CD4-positive, alpha-beta T cell treated with Interleukin-6 for 4 hours (primary cell): ENCODE measurements at places on chromosomes 3 and 15.

- DNase-seq = no peak
Observed at GRCh38 chr3:126666658-126667528, 12.0 kb upstream of the TXNRD3 start.

- DNase-seq = no peak
Observed at GRCh38 chr15:55226127-55226526, 29.4 kb upstream of the RSL24D1 start.

DNA sequence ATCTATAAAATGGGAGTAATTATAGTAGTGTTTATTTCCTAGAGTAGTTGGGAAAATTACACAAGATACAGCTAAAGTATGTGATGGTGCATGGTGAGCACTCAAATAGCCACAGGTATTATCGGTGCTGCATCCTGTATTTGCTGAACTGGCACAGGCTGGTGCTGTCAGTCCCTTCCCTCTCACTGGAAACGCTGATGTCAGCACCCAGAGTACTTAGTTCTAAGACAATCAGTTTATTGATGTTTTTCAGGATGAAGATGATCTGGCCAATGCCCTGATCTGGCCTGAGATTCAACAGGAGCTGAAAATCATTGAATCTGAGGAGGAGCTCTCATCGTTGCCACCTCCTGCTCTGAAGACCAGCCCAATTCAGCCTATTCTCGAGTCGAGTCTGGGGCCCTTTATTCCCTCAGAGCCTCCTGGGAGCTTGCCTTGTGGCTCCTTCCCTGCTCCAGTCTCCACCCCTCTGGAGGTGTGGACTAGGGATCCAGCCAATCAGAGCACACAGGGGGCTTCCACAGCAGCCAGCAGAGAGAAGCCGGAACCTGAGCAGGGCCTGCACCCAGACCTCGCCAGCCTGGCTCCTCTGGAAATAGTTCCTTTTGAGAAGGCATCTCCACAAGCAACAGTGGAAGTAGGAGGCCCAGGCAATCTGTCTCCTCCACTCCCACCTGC lies 49.7 kb downstream of the TMEM39A start:
- DNase-seq = no peak

DNA sequence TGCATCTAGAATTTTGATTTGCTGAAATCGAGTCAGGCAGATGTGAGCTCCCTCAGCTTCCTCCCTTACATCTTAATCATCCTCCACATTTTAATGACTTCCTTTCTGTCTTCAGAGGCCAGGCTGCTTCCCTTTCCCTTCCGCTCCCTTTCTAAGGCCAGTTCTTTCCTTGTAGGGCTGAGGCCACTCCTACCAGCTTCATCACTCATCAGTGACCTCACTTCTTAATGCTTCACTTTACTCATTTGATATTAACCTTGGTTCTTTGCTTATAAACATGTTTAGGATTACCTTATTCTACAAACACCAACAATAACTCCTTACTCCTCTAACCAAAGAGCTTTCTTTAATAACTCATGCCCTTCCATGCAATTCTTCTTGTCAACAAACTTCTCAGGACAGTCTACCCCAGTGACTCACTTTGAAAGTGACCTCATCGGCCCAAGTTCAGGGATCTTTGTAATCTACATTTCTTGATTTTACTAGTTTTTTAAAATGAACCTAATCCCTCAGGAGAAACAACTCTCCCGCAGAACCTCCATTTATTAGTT lies 23.9 kb downstream of the ILDR1 start:
- no peak for DNase-seq

DNA sequence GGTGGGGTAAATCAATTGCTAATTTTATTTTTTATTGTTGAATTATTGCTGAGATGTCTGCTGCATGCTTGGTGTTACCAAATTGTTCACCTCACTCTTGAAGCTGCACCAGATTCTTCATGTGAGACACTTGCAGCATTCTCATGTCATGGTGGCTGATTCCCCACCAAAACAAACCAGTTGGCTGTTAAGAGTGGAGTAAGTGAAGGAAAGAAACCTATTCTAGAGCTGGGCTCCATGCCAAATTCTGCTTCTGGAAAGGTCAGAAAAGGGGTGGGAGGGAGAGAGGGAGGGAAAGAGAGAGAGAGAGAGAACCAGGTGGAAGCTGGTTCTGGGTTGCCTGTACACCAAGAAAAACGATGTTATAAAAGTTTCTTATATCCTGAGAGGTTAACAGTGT lies 317.5 kb upstream of the THRB start:
- DNase-seq = no peak

GRCh38 chr15:59654046-59654445 lies 3.3 kb downstream of the GTF2A2 start:
- DNase-seq = no peak

DNA sequence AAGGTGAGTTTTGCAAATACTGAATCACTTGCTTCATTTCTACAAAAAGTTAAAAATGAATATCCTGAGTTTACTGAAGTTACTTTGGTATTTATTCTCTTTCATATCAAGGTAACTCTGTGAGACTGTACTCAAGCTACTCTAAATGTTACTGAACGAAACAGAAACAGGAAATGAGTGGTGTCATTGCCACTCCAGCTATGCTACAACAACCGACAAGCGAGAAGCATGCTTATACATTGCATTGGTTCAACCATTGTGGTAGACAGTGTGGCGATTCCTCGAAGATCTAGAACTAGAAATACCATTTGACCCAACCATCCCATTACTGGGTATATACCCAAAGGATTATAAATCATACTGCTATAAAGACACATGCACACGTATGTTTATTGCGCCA lies 313.2 kb upstream of the THBS1 start:
- no peak for DNase-seq

DNA sequence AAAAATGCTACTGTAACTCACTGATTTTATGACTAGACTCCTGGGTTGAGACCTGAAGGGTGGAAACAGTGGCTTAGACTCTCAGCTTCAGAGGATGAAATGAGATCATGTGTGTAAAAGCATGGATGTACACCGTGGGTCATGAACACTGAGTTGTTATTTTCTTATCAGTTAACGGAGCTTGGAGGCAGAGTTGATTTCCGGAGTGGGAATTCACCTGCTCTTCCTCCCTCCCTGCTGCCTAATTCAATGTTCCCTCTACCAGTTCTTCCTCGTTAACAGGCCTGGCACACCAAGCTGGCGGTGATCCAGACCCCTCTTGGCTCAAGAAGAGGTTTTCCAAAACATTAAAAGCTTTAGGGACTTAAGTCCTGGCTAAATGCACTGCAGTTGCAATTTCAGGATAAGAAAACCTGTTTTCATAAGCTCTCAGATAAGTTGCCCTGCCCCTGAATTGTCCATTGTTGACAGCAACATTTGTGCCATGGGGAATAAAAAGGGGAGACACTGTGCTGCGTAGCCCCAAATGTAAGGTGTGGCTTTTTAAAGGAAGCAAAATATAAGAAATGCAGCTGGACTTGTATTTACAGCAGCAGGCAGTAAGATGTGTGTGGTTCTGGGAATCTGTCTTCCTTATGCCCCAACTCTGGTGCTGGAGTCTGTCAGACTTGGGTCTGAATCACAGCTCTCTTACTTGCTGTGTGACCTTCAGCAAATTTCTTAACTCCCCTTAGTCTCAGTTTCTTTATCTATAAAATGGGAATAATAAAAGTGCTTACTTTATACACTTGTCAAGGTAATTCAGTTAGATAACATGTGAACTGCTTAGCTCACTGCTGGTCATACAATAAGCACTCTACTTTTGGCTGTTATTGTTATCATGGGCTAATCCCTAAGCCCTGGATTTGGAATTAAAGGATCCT lies 9.9 kb downstream of the PDIA5 start:
- no peak for DNase-seq

DNA sequence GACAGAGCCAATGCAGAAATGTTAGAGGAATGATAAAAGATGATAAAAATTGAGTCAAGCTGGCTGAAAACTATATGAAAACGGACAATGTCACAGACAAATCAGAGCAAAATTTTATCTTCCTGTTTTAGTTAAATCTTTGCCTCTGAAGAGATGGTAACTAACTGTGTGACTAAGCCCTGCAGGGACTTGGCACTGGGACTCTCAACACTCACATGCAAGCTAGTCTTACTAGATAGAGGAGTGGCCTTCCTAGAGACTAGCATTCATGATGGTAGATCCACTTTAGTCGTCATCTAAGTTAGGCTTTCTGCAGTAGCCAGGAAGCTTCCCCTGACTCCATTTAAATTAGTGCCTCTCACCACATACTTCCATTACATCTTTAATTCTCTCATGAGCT lies 4.1 kb downstream of the CCDC191 start:
- no peak for DNase-seq

- no peak for DNase-seq
Observed at GRCh38 chr3:64152676-64153466, 72.4 kb downstream of the PRICKLE2 start.

DNA sequence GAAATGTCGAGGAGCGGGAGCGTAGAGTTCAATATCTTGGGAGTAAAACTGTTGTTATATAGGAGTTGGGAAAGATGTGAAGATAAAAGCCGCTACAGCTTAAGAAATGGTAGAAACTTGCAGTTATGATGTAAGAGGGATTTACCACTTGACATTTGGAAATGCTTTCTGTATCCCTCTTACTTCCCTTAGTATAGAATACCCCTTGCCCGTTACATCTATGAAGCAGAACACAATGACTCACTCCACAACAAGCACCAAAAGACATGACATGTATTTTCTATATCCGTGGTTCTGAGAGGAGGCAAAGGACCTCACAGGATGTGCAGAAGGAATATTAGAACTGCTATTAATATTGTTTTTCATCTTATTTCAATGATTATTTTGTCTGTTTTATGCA lies 254.2 kb upstream of the NR2F2 start:
- DNase-seq = no peak

DNA sequence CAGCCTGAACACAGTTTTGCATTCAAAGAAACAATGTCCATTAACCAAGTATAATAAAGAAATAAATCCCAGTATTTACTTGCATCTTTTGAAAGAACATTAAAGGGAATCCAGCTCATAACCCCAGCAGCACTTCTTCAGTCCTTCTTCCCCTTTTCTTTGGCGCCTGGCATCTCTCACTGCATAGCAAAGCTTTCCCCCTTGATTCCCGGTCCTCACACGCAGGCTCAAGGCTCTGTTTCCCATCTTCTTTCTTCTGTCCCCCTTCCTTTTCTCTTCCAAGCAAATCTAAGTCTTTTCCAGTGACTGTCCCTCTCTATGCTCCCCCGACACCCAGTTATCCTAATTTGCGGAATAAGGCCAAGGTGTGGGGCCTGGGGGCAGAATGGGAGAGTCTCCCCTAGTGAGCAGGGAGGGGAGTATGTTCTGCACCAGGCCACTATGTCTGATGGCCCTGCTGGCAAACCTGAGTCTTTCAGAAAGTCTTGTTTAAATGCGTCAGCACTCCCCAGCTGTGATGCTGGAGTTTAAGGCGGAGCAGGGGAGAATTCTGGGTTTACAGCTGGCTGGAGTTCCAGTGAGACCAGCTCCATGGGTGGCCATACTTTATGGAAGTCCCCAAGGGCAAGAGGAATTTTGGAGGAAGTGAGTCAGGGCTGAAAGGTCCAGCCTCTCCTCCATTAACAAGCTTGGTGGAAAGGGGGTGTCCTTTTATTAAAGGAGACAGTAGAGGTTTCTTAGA lies 42.1 kb downstream of the GOLGA6A start:
- DNase-seq = no peak

DNA sequence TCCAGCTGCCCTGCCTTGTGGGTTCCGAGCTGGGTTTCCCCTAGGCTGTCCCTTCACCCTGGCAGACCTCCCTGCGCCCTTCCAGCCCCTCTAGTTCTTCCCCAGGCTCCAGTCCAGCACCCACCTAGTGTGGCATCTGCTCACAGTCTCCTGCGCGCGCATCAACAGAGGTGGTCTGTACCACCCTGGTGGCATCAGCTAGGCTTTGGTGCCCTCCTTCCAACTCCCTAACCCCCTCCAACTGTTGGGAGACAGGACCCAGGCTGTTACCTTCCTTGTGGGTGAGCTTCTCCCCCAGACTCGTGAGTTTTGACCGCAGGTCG lies 8.0 kb downstream of the CALML4 start:
- no peak for DNase-seq

DNA sequence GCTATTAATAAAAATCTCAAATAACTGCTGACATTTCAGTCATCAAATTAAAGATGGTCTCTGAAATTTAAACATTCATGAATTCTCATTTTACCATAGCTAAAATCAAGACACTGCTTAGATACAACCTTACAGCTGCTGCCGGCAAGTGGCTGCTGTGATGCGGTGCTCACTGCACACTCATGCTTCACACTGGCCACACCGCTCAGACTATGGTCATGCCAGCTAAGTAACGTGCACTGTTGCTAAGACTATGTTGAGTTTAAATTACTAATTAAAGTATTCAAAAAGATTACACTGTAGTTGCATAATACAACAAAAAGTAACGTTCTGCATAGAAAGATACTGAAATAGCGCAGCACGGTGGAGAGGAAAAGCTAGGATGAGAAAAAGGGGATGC lies 12.1 kb downstream of the ATP13A3 start:
- DNase-seq = no peak

- DNase-seq = no peak
Observed at GRCh38 chr15:89822611-89822950, 7.9 kb upstream of the ANPEP start.

- DNase-seq = no peak
Observed at GRCh38 chr3:160709477-160710182, 32.7 kb downstream of the ARL14 start.

- DNase-seq = no peak
Observed at GRCh38 chr3:53599771-53600170, 105.4 kb downstream of the CACNA1D start.

GRCh38 chr15:44802336-44802735 lies 66.0 kb downstream of the TRIM69 start:
- no peak for DNase-seq

- no peak for DNase-seq
Observed at GRCh38 chr3:42660898-42661297, 7.4 kb downstream of the ZBTB47 start.

GRCh38 chr3:186790261-186790981 lies 7.0 kb downstream of the EIF4A2 start:
- DNase-seq = no peak

DNA sequence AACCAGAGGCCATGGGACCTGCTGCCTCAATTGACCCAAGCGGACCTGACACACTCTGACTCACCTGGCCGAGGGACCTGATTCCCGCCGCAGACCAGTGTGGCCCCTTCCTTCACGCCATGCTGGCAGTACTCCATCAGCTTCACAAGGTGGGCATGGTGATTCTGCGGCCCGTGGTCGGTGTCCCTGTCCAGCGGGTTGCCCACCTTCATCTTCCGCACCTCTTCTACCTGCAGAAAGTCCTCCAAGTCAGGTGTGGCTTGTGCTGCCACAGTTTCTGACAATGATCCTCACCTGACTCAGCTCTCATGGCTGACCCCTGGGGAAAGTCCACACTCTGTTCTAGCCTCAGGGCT lies 25.9 kb upstream of the SLC41A3 start:
- no peak for DNase-seq
